ENCODE measurements at places on chromosomes 16 and 17. TPM values are rescaled to one million over a fixed set of nuclear protein-coding genes. Genes with fewer than 3 reads are reported as not detected.

PSME3 gene
- total RNA-seq = 76.6 TPM

HSPB9 gene
- not detected for total RNA-seq

ALOX12B gene
- not detected for total RNA-seq

CCL11 gene
- total RNA-seq = not detected

CALCOCO2 gene
- 67.9 TPM for total RNA-seq

CCNF gene
- total RNA-seq = 5.1 TPM

TLCD3B gene
- not detected for total RNA-seq

MEOX1 gene
- not detected for total RNA-seq

SAMD14 gene
- total RNA-seq = 2.2 TPM

CYBA gene
- total RNA-seq = 327 TPM

PITPNM3 gene
- total RNA-seq = 0.44 TPM

MYH2 gene
- total RNA-seq = not detected

CHAD gene
- total RNA-seq = not detected

MGAT5B gene
- total RNA-seq = 0.17 TPM

SHCBP1 gene
- 41.3 TPM for total RNA-seq

DNAI2 gene
- total RNA-seq = not detected

CHRNB1 gene
- 10.3 TPM for total RNA-seq

CCL4 gene
- not detected for total RNA-seq

HS3ST2 gene
- total RNA-seq = not detected

CCL16 gene
- not detected for total RNA-seq

Data from smooth muscle cell of trachea (primary cell).